GM19239 (cell line): ENCODE measurements at places on chromosomes 2 and 18.
A peak's percentile ranks its signal among the peaks of the same experiment; 100 is the strongest.

DNA sequence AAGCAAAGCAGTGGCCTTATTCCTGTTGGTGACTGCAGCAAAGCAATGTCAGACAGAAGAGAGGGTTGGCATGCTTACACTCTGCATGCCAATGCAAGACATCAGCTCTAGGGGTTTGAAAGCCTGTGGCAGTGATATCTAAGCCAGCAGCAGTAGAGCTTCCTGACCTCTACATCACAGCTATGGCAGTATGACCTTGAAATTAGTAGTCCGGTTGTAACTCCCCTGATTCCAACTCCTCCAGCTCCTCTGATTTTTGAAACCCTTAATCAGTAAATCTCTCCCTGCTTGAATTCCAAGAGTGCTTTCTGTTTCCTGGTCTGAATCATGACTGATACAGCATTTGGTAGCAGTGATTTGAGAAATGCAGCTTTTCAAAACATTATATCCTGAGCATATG lies 60.0 kb upstream of the LRP1B start:
- DNase-seq: no peak

DNA sequence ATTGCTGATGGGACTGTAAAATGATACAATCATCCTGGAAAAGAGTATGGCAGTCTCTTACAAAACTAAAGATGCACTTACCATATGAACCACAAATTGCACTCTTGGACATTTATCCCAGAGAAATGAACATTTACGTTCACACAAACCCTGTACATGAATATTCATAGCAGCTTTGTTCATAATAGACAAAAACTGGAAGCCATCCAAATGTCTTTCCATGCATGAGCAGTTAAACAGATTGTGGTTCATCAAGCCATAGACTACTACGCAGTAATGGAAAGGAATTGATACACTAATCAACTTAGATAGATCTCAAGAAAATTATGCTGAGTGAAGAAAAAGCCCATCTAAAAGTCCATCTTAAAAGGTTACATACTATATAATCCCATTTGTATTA lies 156.1 kb upstream of the SLC39A10 start:
- no peak for DNase-seq

- peak; percentile 22 for DNase-seq
Measured at GRCh38 chr2:202005272-202005887, 28.3 kb upstream of the FZD7 start.

GRCh38 chr2:219727771-219728429 lies 100.5 kb downstream of the SLC4A3 start:
- DNase-seq: no peak

DNA sequence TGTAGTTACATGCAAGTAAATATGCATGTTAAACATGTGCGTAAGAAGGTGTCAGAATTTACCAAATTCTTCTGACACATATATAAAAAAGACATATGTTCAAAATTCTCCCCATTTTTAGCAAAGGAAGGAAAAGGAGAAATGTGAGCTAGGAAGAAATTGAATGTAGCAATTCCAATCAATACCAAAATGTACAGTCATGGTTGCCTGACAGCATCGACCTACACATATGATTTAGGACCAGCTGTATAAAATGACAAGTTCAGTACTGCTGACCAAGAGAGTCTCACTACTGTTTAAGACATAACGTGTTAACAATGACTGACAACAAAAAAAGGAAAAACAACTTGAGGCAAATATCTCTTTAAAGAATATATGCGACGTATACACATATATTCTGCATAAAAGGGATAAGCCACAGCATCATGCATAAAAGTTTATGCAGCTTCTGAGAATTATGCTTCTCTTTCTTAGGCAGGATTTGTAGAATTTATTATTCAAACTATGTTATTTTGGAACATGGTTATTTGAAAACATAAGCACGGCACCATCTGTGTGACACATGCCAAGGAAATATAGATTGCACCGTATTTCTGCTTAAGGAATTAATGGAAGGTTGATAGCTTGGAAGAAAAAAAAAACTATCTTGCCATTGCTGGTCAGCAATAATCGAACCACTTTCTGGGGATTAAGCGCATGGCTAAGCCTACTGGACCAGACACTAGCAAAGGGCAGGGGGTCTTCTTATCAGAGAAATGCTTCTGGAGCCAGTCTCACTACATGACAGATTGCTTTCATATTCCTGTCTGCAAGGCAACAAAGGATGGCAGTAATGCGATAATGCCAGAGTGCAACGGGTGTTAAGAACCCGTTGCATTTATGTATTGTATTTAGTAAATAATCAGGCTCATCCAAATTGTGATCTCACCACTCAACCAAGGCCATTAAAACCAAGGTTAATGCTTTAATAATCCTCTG lies 154.0 kb downstream of the WDPCP start:
- DNase-seq: no peak

DNA sequence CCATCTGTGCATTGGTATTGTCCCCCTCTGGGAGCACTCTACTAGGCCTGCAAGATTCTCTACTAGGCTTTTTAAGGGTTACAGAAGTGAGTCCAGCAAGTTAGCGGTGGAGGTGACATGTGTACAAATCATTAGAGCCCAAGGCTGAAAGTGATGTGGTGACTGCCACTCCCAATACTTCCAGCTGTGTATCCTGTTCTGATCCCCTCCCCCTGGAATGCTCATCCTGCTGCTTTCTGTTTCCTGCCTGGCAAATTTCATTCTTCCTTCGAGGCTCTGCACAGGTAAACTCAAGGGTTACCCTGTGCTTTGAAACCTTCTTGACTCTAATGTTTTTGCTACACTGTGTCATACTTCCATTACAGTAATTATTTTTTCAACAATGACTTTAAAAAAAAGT lies 258.5 kb upstream of the REV1 start:
- DNase-seq: no peak

DNA sequence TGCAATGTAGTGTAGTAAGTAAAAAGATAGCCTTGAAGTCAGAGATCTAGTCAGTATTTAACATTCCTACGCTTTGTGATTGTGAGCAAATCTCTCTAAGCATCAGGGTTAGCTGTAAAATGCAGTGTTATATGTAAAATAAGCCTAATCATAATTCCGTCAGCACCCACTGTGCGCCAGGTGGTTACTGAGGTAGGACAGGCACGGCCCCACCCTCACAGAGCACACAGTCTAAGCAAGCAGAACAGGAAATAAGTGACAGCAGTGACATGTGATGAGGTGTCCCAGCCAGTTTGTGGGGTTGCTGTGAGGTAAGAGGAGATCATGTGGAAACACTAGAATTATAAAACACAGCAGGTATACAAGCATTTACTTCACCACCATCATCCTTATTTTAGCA lies 267.1 kb downstream of the ICOS start:
- no peak for DNase-seq

- DNase-seq: peak; percentile 20
Measured at GRCh38 chr2:171521361-171522051, 768 bp upstream of the CYBRD1 start.

- DNase-seq: no peak
Measured at GRCh38 chr18:79400091-79400590, 4.4 kb downstream of the NFATC1 start.

- no peak for DNase-seq
Measured at GRCh38 chr2:97738179-97739019, 25.0 kb downstream of the ZAP70 start.

- peak; percentile 22 for DNase-seq
Measured at GRCh38 chr18:27605107-27605834, 420.2 kb upstream of the CHST9 start.

- DNase-seq: no peak
Measured at GRCh38 chr2:138752197-138752956, 27.8 kb downstream of the NXPH2 start.

GRCh38 chr2:224261326-224261725 lies 140.6 kb downstream of the FAM124B start:
- no peak for DNase-seq

GRCh38 chr2:86498468-86499260 lies 57.5 kb downstream of the KDM3A start:
- no peak for DNase-seq

DNA sequence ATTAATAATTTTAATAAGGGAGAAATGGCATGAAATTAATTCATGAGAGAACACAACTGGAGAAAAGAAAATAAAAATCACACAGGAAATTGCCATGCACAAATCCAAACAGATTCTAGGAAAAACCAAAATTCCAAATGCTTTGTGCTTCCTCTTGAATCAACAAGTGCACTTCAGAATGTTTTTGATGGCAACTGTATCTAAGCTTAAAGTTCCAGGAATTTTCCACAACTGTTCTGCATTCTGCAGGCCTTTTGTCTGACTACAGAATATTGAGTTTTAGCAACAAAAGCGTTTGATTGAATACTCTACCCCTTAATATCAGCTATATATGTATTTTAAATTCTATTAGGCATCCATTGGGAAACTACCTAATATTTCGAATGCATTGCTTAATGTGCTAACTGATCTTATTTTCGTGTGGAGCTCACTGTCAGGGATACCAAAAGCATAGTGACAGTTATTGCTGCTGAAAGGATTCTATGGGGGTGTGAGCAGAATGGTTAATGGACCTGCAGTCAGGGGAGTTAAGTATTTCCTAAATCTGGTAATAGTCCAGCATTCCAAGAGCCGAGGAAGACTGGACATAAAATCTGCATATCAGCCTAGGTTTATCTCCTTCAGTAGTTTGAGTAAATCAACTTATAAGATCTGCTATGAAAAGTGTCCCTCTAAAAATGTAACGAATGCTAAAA lies 482.7 kb upstream of the POU3F3 start:
- no peak for DNase-seq

GRCh38 chr2:20211860-20212458 lies 13.0 kb downstream of the SDC1 start:
- no peak for DNase-seq

DNA sequence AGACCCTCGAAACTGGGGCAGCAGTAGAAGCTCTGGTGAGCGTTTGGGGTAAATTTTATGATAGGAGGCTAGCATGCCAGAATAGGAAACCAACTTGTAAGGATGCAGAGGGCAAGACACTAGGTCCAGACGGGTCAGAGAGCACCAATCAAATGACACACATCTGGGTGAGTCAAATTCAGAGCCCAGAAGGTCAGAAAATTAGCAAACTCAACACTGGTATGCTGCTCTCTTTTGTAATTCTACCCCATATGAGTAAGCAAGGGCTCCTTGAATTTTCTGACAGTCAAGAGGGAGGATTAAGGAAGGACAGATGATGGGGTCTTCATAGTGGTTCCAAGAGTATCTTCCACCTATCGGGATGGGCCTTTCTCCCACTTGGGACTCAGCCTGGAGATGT lies 209.8 kb downstream of the BCL2 start:
- DNase-seq: no peak

GRCh38 chr2:19050354-19050753 lies 308.1 kb downstream of the OSR1 start:
- DNase-seq: no peak

GRCh38 chr18:8987241-8987640 lies 115.3 kb upstream of the NDUFV2 start:
- no peak for DNase-seq

DNA sequence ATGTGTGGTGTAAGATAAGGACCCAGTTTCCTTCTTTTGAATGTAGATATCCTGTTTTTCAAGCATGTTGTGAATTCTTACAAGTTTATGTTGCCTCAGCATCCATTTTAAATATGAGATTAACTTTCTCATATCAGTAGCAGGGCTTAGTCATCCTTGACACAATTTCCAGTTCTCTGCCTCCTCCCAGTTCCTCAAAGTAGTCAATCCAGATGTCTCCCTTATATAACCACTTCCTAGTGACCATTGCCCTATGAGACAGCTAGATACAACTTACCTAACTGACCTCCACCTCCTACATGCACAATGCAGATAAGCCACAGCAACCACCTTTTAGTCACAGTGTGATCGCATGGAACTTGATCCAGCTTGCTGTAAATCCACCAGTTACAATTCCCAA lies 269.2 kb upstream of the ZNF521 start:
- no peak for DNase-seq

DNA sequence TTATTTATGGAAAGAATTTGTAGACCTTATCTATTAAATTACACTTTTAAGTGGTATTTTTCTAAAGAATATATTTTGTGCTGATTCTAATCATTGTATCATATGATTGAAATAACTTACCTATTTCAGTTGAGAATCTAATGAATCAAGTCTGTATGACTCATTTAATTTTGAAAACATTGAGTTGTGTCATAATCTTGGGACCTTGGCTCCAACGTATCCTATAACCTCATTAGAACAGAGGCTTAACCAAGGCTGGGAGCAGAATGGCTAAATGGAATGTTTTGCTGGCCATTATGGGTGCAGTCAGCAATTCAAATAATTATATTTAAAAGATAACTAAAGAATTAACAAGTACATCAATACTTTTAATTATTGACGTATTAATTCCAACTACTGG lies 19.6 kb upstream of the GULP1 start:
- no peak for DNase-seq

- no peak for DNase-seq
Measured at GRCh38 chr2:42513252-42513918, 19.6 kb upstream of the KCNG3 start.

GRCh38 chr18:3886575-3887322 lies 436.8 kb downstream of the TGIF1 start:
- DNase-seq: no peak

DNA sequence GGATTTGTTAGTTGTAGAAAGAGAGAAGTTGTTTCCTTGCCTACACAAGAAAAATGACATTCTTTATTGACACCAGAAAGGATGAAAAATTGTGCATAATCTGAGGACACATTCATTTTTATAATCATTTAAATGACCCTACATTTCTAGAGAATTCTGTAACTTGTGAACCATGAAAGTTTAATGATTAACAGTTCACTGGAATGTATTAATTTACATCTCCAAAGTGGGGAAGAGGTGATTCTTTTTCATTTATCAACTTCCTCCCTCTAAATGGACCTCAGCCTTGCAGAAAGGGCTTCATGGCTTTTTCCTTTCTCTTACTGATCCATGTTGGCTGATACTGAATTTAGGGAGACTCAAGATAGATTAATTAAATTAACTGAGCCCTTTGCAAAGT lies 565.2 kb upstream of the LINC00305 start:
- DNase-seq: no peak

DNA sequence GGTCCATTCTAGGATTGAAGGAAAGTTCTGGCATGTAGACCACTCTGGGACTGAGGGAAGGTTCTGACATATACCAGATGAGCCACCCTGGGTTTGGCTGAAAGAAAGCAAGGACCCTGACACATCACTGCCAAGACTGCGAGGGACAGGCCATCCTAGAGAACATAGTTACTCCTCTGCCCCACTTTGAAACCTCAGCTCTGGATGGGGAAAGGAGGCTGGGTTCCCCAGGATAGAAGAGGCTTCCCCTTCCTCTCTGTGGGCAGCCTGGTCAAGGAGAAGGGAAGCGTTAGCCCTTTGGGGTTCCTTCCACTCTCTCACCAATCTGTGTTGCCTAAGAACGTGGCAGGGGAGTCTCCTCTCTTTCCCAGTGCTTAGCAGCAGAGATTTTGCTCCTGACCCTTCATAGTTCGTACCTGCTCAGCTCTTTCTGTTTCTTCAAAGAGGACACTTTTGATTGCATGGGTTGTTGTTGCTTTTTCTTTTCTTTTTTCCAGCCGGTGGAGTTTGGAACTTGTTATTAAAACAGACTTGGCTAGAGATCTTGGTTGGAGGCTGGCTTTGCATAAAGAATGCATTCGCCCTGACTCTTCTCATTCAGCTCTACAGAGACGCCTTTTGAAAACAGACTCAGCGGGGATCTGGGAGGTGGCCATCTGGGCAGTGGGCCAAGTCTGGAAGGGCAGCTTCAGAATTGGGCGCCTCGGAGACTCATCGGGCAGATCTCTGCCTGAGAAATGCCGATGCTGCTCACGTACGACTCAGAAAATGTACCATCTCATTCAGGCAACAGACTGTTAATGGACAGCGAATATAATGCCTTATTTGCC lies 166.1 kb downstream of the CLIP4 start:
- no peak for DNase-seq
